ENCODE measurements at places on chromosomes 7 and 10. TPM values are rescaled to one million over a fixed set of nuclear protein-coding genes. Genes with fewer than 3 reads are reported as not detected.

Gene LLCFC1
- total RNA-seq, result not detected

Gene PTPN20
- 2.6 TPM for total RNA-seq

Gene CTTNBP2
- 6.3 TPM for total RNA-seq

Gene SAMD9L
- total RNA-seq, result 46.5 TPM

Gene PAOX
- total RNA-seq, result 6.0 TPM

Gene CALN1
- total RNA-seq, result not detected

Gene FAM131B
- total RNA-seq, result 0.90 TPM

Gene SPAM1
- total RNA-seq, result not detected

Gene IRF5
- 29.4 TPM for total RNA-seq

Gene COL1A2
- total RNA-seq, result 321 TPM

Gene NKX2-3
- total RNA-seq, result 0.26 TPM

Gene ABCA13
- 0.35 TPM for total RNA-seq

Gene ZNF853
- 5.2 TPM for total RNA-seq

Gene TMEM225B
- 1.0 TPM for total RNA-seq

Gene NEUROG3
- total RNA-seq, result not detected

Gene CSTF2T
- total RNA-seq, result 15.3 TPM

Gene ZNF212
- total RNA-seq, result 10.2 TPM

Gene MYPN
- total RNA-seq, result not detected

Gene ZNF777
- total RNA-seq, result 11.3 TPM

Gene JCAD
- 67.6 TPM for total RNA-seq

Gene CUBN
- total RNA-seq, result 1.3 TPM

Gene CAV2
- total RNA-seq, result 192 TPM

Gene ASB10
- not detected for total RNA-seq

Gene FGFR2
- total RNA-seq, result 58.7 TPM

Gene ZWINT
- 3.2 TPM for total RNA-seq

Gene MNX1
- total RNA-seq, result 0.93 TPM

Gene FAM25A
- not detected for total RNA-seq

Gene CPVL
- 31.9 TPM for total RNA-seq

Gene SEMA3C
- total RNA-seq, result 37.2 TPM

Gene FOXP2
- 7.6 TPM for total RNA-seq

Gene STEAP1
- 5.7 TPM for total RNA-seq

Gene TSPAN15
- 47.3 TPM for total RNA-seq

Gene PALD1
- total RNA-seq, result 27.0 TPM
